CD4-positive, alpha-beta T cell treated with Interferon alpha-2 for 1 hour (primary cell): ENCODE measurements at places on chromosomes 5 and 9.
A peak's percentile ranks its signal among the peaks of the same experiment; 100 is the strongest.

DNA sequence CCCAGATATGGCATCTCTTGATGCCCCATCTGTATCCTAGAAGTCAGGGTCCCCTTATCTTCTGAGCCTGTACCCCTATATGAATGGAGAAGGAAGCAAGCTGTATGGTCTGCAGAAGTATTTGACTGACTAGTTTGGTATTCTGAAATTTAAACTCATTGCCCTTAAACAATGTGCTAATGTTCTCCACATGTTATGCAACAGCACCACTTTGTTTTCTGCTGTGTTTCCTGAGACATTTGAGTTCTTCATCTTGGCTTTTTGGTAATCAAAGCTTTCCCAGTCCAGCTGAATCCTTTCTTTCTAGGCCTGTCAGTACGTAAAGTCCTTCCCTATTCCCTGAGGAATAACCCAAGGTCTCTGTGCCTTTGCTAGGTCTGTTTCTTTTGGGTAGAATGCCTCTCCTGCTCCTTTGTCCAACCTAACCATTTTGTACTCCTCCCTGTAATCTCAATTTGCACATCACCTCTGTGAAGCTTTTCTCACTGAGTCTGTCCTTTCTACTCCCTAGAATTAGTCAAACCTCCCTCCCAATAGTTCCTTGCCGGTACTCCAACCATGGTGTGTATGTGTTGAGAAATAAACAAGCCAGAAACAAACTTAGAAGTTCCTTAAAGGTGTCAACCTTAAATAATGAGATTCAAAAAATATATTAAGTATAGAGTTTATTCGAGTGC is 72.1 kb upstream of the HSPB3 start:
- no peak for DNase-seq

- DNase-seq, result peak; percentile 86
Observed at GRCh38 chr5:132427281-132428146, 58.0 kb downstream of the SLC22A5 start.

DNA sequence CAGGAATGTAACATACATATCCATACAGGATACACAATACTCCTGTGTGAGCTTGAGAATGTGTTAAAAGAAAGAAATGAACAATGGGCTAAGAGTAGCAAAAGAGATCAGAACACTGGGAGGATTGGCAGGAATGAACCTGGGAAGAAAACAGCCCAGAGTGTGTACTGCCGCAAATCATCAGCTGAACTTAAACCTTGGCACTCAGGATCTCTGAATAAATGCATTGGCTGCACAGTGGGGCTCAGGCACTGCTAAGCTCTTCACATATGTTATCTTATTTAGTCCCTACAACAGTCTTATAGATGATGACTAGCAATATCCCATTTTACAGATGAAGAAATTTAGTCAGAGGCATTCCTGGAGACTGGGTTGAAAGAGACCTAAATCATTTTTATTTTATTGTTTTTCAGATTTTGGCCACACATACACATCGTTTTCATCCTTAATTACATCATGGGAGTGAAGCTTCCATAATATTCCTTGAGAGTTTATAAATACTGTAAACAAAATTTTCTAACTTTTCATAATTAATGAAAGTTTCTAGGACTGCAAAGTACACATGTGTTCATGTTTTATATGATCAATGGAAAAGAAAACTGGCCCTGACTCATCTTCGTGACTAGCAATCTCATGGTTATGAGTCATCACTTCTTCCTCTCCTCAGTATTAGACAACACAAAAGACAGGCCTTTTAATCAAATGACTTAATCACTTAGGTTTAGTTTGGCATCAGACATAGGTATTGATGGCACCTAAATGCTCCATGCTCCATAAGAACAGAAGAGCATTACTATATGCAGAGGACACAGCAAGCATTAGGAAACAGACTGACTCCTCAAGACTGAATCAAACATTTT is 59.2 kb downstream of the CDH18 start:
- DNase-seq, result no peak

DNA sequence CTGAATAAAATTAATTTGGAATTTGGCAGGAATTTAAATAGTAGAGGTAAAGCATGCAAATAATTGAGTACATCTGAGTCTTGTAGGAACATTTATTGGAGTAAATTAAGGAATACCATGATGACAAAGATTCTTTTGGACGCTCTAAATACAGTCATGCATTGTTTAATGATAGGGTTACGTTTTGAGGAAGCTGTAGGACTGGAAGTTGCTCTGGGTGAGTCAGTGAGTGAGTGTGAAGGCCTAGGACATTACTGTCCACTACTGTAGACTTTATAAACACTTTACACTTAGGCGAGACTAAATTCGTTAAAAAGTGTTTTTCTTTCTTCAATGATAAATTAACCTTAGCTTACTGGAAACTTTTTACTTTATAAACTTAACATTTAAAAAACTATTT is 113.0 kb downstream of the FAM170A start:
- no peak for DNase-seq

DNA sequence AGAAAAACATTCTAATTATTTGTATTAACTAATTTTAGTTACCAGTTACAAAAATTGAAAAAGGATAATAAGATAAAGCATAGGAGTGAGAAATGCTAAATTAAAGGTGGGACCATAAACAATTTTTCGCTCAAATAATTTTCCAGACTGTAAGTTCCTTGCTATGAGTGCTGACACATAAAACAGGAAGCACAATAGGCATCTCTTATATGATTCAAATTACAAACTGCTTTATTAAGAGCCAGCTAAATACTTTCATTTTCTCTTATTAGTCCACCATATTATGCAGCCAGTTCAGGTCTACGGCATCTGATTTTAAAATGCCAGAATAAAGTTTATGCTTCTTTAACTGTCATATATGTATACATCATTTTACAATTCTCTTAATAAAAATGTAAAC is 4.4 kb downstream of the RC3H2 start:
- peak; percentile 48 for DNase-seq

- DNase-seq, result no peak
Observed at GRCh38 chr5:173682313-173682712, 65.9 kb upstream of the BOD1 start.

DNA sequence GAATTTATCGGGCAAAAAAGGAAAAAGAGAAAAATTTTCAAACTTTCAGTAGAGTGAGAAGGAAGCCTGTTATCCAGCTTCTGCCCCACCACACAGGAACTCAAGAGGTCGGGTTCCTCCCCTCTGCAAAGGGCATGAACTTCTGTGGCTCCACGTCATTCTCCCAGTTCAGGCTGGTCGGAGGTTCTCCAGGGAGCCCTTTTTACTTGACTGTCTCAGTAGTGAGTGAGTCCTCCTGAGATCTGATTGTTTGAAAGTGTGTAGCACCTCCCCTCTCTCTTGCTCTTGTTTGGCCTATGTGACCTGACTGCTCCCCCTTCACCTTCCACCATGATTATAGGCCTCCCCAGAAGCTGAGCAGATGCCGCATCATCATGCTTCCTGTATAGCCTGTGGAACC is 9.7 kb downstream of the SPINK1 start:
- DNase-seq, result no peak

DNA sequence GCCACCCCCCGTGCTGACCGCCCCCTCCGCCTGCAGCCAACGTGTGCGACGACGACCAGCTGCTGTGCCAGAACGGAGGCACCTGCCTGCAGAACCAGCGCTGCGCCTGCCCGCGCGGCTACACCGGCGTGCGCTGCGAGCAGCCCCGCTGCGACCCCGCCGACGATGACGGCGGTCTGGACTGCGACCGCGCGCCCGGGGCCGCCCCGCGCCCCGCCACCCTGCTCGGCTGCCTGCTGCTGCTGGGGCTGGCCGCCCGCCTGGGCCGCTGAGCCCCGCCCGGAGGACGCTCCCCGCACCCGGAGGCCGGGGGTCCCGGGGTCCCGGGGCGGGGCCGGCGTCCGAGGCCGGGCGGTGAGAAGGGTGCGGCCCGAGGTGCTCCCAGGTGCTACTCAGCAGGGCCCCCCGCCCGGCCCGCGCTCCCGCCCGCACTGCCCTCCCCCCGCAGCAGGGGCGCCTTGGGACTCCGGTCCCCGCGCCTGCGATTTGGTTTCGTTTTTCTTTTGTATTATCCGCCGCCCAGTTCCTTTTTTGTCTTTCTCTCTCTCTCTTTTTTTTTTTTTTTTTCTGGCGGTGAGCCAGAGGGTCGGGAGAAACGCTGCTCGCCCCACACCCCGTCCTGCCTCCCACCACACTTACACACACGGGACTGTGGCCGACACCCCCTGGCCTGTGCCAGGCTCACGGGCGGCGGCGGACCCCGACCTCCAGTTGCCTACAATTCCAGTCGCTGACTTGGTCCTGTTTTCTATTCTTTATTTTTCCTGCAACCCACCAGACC is 80.2 kb downstream of the NTNG2 start:
- peak; percentile 72 for DNase-seq

GRCh38 chr9:89781838-89782540 is 177.2 kb downstream of the GADD45G start:
- peak; percentile 35 for DNase-seq
